ENCODE measurements at places on chromosomes 6 and 20. TPM values are rescaled to one million over a fixed set of nuclear protein-coding genes. Genes with fewer than 3 reads are reported as not detected.

DNA sequence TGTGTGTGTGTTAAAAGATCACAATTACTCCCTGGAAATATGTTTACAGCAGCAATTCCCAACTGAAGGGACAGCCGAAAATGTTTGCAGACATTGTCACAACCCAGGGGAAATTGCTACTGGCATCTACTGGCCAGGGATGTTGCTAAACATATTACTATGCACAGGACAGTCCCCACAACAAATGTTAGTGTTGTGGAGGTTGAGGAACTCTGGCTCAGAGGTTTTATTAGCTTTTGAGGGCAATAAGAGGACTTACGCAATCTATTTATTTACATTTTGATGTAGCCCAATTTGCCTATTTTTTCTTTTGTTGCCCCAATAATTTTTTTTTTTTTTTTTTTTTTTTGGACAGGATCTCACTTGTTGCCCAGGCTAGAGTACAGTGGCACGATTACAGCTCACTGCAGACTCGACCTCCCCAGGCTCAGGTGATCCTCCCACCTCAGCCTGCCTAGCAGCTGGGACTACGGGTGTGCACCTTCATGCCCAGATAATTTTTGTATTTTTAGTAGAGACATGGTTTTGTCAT is 154.1 kb downstream of the RPS12 start:
- no peak for DNase-seq

- no peak for DNase-seq
These were observed 106.3 kb upstream of the RIPOR2 start for GRCh38 chr6:25042036-25042521.

- no peak for DNase-seq
These were observed 1.0 kb upstream of the NKX2-4 start for GRCh38 chr20:21398109-21399004.

DNA sequence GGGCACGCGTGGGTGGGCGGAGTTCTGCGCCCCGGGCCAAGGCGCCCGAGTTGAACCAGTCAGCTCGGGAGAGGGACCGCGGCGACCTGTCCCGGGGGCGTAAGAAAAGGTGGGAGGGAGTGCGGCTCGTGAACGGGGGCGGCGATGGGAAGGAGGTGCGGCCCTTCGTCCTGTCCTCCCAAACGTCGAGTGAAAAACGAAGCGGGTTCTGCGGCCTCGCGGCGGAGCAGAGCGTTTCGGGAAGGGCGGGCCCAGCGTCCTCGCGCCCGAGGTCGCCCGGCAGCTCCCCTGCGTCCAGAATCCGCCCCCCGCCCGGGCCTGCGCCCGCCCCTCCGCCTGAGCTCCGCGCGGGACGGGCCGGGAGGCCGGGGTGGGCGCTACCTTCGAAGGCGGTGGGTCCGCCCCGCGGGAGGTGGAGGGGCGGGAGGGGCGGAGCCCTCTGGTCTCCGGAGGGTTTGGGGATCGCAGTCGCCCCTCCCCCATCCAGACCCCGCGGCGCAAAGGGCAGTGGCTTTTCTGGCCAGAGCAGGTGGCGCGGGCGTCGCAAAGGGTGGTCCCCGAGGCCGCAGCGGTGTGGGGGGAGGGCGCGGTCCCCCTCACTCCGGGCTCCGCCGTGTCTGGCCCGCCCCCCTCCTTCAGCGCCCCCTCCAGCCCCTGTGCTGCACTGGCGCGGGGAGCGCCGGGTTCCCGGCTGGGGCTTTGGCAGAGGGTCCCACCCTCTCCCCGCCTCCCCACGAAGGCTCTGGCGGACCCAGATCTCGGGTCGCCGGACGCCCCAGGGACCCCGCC is 838 bp downstream of the STMN3 start:
- DNase-seq, result no peak

The SALL4 gene
- total RNA-seq, result 2.9 TPM

Data from Caki2 (cell line).